Naive thymus-derived CD8-positive, alpha-beta T cell (primary cell): ENCODE measurements at places on chromosomes 16 and 17. TPM values are rescaled to one million over a fixed set of nuclear protein-coding genes. Genes with fewer than 3 reads are reported as not detected.

DNA sequence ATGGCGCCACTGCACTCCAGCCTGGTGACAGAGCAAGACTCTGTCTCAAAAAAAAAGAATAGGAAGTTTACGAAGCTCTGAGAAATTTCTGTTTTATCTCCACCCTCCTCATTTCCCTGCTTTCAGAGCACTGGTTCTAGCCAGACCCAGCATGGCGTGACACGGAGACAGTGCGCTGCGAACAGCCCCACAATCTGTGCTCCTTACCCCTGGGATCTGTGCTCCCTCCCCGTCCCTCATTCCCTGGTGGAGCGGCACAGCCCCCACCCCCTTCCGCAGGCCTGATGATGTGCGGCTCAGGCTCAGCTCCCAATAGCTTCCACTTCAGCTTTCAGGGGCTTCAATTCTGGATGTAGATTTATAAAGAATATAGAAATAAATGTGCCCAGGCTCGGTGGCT is 56.1 kb upstream of the ENDOV start:
- H3K27me3 ChIP-seq: no peaks in the 10 kb centered on the region
- no peaks in the 10 kb centered on the region for H3K4me1 ChIP-seq
- DNase-seq: no peak
- no peak overlapping the region for H3K4me3 ChIP-seq
- H3K27ac ChIP-seq: no peak overlapping the region
- peaks cover 12% of the 10 kb centered on the region for H3K36me3 ChIP-seq

GRCh38 chr17:80822700-80823410 is 168.8 kb upstream of the CHMP6 start:
- no peak for DNase-seq
- peaks cover 29% of the 10 kb centered on the region for H3K4me1 ChIP-seq
- H3K27ac ChIP-seq: no peak overlapping the region

DNA sequence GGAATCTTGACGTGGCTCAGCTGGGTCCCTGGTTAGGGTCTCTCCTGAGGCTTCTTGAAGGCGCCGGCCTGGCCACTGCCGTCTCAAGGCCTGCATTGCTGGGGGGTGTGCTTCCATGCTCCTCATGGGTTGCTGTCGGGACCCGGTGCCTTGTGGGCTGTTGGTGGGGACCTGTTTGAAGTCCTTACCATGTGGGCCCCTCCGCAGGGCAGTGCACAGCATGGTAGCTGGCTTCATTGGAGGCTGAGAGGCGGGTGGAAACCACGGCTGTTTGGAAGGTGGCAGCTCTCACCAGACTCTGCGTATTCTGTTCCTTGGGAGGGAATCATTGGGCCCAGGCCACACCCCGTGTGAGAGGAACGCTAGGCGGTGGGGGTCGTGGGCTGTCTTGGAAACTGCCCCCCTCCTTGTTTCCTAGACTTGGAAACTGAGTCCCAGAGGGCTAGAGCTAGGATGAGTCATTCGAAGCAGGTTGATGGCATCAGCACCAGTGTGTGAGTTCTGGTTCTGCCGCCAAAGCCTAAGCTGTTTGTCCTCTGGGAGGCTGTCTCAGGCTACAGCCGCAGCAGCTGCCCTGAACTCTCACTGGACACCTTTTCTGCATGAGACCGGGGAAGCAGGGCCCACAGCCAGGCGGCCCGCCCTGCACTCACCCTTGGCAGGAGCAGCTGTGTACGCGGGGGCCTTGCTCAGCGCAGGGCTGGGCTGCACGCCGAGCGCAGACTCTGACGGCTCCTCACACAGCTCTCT is 35.2 kb downstream of the ZNF750 start:
- no peak for DNase-seq
- H3K4me1 ChIP-seq: peaks cover 19% of the 10 kb centered on the region
- no peak overlapping the region for H3K4me3 ChIP-seq
- H3K27ac ChIP-seq: peak overlapping the region; percentile 8
- H3K27me3 ChIP-seq: no peaks in the 10 kb centered on the region
- H3K36me3 ChIP-seq: peaks cover 28% of the 10 kb centered on the region

GRCh38 chr16:11396241-11397048 is 51.2 kb downstream of the RMI2 start:
- DNase-seq: peak; percentile 58
- no peak overlapping the region for H3K4me3 ChIP-seq
- no peaks in the 10 kb centered on the region for H3K27me3 ChIP-seq
- no peak overlapping the region for H3K27ac ChIP-seq
- H3K4me1 ChIP-seq: peaks cover 3% of the 10 kb centered on the region

- H3K27ac ChIP-seq: no peak overlapping the region
- no peaks in the 10 kb centered on the region for H3K4me1 ChIP-seq
- H3K36me3 ChIP-seq: no peaks in the 10 kb centered on the region
- peaks cover 4% of the 10 kb centered on the region for H3K27me3 ChIP-seq
- H3K4me3 ChIP-seq: no peak overlapping the region
- no peak for DNase-seq
These were observed 363.6 kb downstream of the SHISA9 start for GRCh38 chr16:13264749-13265552.

DNA sequence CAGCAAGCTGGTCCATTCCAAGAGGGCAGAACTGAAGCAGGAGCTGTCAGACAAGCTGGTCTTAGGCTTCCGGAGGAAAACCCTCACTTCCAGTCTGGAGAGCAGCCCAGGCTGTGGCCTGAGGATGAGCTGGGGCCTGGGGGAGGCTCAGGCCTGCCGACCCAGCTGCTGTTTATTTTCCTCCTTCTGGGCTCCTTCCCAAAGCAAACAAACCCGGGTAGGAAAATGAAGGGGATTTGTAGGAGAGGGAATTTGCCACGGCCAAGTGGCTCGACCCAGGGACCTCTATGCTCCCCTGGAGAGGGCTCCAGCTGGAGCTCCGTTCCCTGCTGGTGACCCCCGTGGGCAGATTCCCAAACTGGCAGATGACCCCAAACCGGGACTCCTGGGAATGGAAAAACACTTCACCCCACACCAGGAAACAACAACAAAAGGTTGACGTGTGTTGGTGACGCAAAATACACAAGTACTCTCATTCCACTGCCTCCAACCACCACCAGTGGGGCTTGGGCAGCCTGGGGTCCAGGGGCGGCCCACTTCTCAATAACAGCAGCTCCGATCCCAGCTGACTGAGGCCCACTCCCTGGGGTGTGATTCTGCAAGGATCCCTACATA is 8.8 kb downstream of the JUP start:
- H3K4me1 ChIP-seq: no peaks in the 10 kb centered on the region
- no peak overlapping the region for H3K4me3 ChIP-seq
- H3K36me3 ChIP-seq: no peaks in the 10 kb centered on the region
- no peak overlapping the region for H3K27ac ChIP-seq

ADAD2 gene
- total RNA-seq: not detected

HOXB9 gene
- total RNA-seq: not detected

PNMT gene
- 0.91 TPM for total RNA-seq
